ENCODE measurements at places on chromosomes 12 and 14. TPM values are rescaled to one million over a fixed set of nuclear protein-coding genes. Genes with fewer than 3 reads are reported as not detected.

GLT8D2 gene
- 19.0 TPM for total RNA-seq

NFATC4 gene
- total RNA-seq, result 76.2 TPM

PPP1R36 gene
- total RNA-seq, result 0.25 TPM

KCNC2 gene
- 0.50 TPM for total RNA-seq

P2RX7 gene
- 2.8 TPM for total RNA-seq

NDUFB1 gene
- total RNA-seq, result 130 TPM

TOMM20L gene
- total RNA-seq, result not detected

TMEM229B gene
- total RNA-seq, result 0.33 TPM

ERGIC2 gene
- 109 TPM for total RNA-seq

EID3 gene
- 21.5 TPM for total RNA-seq

GALNT9 gene
- total RNA-seq, result 1.2 TPM

CPSF6 gene
- total RNA-seq, result 20.4 TPM

KCNJ8 gene
- total RNA-seq, result 15.5 TPM

SLC48A1 gene
- total RNA-seq, result 15.5 TPM

C14orf180 gene
- total RNA-seq, result not detected

APAF1 gene
- 29.7 TPM for total RNA-seq

FGF23 gene
- total RNA-seq, result not detected

RAN gene
- 639 TPM for total RNA-seq

TAS2R10 gene
- 0.50 TPM for total RNA-seq

MLF2 gene
- total RNA-seq, result 131 TPM

P2RX2 gene
- total RNA-seq, result not detected

A2ML1 gene
- total RNA-seq, result not detected

IGFBP6 gene
- total RNA-seq, result 300 TPM

MOK gene
- 8.3 TPM for total RNA-seq

IKZF4 gene
- 1.5 TPM for total RNA-seq

TAS2R42 gene
- total RNA-seq, result not detected

CAPZA3 gene
- not detected for total RNA-seq

HOXC6 gene
- total RNA-seq, result not detected

LRTM2 gene
- not detected for total RNA-seq

HOXC10 gene
- not detected for total RNA-seq

INTS13 gene
- total RNA-seq, result 48.5 TPM
